NCI-H460 (cell line): ENCODE measurements at places on chromosomes 12 and 14.

DNA sequence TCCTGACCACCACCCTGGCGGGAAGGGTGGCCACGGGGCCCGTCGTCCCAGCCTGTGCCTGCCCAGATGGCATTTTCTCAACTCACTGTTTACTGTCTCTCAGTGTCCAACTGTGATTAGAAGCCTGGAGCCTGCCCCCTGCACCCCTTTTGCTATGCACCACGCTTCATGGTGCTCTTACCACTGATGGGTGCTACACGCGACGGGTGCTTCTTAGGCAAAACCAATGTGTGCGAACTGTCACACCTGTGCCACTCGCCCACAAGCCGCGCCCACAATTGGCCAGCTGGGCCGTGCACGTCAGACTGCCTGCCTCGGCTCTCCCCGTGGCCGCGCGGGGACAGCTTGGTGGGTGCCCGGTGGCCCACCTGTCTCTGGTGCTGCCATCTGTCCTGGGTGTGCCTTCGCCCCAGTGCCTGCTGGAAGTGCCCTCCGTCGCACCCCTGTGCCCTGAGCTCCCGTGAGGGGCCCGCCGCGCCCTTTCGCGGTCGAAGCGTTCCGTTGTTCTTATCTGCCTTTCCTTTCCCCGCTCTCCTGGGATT lies 15.1 kb upstream of the AMN start:
- no peak for DNase-seq

GRCh38 chr12:122079532-122080081 lies 1.1 kb downstream of the MLXIP start:
- no peak for DNase-seq

- DNase-seq, result peak; percentile 21
Measured at GRCh38 chr14:105931808-105932483, 405.6 kb downstream of the TMEM121 start.

GRCh38 chr14:72742118-72742837 lies 151.6 kb downstream of the DPF3 start:
- DNase-seq, result no peak

- no peak for DNase-seq
Measured at GRCh38 chr14:29075761-29076160, 309.2 kb downstream of the FOXG1 start.

- no peak for DNase-seq
Measured at GRCh38 chr12:5884285-5884684, 60.8 kb downstream of the ANO2 start.

DNA sequence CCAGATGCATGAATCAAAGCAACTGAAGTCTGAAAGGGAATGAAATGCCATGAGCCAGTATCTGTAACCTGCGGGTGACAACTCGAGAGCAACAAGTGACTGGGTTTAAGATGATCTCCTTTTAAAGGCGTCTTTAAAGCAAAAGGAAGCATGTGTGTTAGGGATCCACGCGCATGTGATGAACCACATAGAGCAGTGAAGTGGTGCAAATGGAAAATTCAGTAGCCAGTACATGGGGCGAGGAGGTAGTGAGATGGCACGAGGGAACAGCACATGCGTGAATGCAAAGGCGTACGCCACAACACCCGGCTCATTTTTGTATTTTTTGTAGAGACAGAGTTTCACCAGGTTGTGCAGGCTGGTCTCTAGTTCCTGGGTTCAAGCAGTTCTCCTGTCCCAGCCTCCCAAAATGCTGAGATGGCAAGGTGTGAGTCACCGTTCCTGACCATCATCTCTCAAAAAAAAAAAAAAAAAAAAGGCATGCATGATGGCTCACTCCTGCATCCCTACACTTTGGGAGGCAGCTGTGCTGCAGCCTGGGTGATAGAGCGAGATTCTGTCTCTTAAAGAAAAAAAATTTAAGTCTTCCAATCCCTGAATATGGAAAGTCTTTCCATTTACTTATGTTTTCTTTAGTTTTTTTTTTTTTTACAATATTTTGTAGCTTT lies 24.6 kb upstream of the BCL7A start:
- no peak for DNase-seq

DNA sequence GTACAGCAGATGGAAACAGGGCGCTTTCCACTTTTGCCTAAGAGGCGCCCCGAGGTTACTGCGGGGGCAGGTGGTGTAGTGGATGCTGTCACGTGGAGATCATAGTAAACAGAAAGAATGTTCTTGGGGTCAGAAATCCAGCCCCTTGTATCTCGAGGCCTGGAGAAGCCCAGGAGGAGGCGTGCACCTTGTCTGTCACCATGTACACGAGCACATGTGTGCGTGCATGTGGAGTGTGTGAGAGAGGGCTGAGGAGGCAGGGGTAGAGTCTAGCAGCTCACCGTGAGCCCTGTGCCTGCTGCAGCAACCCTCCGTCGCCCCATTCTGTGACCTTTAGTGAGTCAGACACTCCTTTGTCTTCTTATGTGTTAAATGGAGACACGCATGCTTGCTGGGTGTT lies 59.0 kb downstream of the CACNA1C start:
- no peak for DNase-seq

DNA sequence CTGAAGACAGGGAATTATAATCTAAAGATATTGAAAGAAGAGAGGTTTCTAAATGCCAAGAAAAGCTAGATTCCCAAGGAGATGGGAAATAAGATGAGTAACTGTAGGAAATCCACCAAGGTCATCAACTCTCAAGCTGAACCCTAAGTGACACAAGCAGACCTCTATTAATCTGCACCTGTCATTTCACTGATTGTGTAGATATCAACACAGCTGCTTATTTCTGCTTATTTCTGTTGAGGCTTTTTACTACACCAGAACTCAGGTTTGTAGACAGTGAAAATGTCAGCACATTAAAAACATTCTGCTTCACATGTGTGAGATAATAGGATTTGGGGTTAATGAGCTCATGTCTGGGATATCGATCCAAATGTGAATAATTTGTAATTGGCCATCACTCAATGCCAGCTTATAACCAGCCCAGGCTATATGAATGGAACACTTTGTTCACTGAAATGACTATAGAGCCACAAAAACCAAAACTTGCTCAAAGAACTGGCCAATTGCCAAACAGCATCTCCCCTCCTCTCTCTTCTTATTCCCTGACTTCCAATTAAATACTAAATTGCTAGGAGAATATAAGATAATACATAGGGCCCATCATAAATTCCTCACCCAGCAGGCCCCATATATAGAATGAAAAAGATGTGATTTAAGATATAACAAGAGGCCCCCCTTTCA lies 188.7 kb upstream of the ARID2 start:
- DNase-seq, result no peak

DNA sequence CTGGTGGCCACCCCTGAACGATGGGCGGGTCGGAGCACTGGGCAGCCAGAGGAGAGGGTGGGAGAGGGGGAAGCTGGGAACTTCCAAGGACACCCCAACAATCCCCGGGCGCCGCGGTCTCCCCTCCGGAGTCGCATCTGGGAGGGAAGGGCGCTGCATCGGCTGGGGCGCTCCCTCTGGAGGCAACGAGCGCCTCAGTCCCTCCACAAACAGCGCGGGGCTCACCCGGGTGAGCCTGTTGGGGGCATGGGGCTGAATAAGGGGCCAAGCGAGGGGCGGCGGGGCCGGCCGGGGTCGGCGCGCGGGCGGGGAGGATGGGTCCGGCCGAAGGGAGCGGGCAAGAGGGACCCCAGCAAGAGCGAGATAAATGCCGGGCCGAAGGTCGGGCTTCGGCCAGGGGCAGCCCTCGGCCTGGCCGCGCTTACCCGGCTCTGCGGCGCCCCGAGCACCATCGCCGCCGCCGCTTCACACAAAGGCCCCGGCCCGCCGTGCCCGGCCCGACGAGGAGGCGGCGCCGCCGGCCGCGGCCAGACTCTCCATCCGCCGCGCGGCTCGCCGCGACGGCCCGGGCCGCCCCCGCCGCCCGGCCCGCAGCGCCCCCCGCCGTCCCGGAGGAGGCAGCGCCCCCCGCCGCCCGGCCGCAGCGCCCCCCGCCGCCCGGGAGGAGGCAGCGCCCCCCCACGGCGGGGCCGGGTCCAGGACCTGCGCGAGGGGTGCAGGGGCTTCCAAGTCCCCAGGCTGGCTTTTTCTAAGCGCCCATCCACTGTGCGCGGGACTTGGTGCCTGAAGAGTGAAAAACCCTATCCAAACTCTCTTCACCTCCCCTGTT lies at the start of gene ZBTB39:
Gene ZBTB39 (minus strand): TSS at position 567 of the 829 bp plus-strand sequence. CDS start 1,629 bp downstream, outside the sequence.
- DNase-seq, result peak; percentile 49

- no peak for DNase-seq
Measured at GRCh38 chr12:14387219-14387871, 21.9 kb downstream of the ATF7IP start.

- DNase-seq, result no peak
Measured at GRCh38 chr14:81179631-81180030, 41.1 kb downstream of the GTF2A1 start.

- no peak for DNase-seq
Measured at GRCh38 chr12:116547955-116548501, 11.2 kb upstream of the MAP1LC3B2 start.

DNA sequence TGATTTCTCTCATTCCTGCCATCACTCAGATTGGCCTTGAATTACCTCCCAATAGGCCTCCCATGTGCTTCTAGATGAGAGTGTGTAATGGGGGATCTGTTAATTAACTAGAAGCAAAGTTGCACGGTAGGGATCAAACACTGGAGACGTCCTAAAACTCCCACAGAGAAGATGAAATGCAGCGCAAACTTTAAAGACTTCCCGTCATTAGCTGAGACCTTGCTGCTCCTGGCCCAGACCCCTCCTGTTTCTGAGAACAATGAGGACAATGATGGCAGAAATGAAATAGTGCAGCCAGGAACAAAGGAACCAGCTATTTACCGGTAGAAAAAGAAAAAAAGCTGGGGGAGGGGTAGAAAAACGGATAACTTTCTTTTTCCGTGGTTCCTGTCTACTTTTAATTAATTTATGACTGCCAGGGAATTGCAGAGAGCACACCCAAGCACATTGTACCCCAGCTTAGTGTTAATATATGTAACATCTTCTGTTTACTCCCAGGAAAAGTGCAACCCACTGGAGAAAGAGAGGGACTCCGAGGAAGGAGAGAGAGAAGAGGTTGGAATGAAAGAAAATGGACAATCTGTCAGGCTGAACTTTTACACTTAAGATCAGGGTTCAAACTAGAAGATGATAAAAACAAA lies 280.7 kb upstream of the SOX5 start:
- DNase-seq, result no peak

- no peak for DNase-seq
Measured at GRCh38 chr12:23169696-23170013, 544.7 kb downstream of the ETNK1 start.

GRCh38 chr12:109944561-109945359 lies 44.7 kb downstream of the TCHP start:
- DNase-seq, result no peak

- DNase-seq, result no peak
Measured at GRCh38 chr12:68261896-68262295, 8.5 kb upstream of the IL22 start.

- no peak for DNase-seq
Measured at GRCh38 chr12:94404854-94405253, 54.8 kb downstream of the CEP83 start.

GRCh38 chr14:91098591-91098990 lies 15.3 kb upstream of the DGLUCY start:
- no peak for DNase-seq

DNA sequence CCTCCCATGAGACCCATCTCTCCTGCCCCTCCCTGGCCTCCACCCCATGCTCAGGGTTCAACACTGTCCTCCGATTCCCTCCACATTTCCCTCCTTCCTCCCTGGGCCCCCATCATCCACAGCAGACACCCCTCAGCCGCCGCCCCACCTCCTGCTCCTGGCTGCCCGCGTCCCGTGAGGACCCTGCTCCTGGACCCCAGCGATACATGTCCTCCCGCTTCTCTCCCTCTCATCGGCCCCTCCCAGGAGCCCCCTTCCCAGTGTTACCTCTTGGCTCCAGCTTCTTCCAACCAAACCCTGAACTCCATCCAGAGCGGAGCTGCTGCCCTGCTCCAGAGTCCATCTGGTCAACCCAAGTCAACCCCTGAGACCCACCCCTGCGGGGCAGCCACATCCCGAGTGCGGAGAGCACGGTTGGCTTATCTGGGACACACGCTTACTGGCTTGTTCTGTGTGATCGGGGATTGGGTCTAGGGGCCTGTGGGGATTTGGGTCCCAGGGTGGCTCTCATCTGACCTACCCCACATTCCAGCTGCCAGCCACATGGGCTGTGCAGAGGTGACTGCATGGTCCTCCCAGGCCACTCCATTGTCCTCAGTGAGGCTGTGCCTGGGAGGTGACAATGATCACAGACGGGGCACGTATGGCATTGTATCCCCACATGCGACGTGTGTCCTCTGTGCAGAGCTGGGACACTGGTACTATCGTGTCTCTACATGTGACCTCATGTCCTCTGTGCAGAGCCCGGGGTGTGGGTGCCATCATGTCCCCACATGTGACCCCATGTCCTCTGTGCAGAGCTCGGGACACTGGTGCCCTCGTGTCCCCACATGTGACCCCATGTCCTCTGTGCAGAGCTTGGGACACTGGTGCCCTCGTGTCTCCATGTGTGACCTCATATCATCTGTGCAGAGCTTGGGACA lies 333.6 kb downstream of the ADGRD1 start:
- no peak for DNase-seq

DNA sequence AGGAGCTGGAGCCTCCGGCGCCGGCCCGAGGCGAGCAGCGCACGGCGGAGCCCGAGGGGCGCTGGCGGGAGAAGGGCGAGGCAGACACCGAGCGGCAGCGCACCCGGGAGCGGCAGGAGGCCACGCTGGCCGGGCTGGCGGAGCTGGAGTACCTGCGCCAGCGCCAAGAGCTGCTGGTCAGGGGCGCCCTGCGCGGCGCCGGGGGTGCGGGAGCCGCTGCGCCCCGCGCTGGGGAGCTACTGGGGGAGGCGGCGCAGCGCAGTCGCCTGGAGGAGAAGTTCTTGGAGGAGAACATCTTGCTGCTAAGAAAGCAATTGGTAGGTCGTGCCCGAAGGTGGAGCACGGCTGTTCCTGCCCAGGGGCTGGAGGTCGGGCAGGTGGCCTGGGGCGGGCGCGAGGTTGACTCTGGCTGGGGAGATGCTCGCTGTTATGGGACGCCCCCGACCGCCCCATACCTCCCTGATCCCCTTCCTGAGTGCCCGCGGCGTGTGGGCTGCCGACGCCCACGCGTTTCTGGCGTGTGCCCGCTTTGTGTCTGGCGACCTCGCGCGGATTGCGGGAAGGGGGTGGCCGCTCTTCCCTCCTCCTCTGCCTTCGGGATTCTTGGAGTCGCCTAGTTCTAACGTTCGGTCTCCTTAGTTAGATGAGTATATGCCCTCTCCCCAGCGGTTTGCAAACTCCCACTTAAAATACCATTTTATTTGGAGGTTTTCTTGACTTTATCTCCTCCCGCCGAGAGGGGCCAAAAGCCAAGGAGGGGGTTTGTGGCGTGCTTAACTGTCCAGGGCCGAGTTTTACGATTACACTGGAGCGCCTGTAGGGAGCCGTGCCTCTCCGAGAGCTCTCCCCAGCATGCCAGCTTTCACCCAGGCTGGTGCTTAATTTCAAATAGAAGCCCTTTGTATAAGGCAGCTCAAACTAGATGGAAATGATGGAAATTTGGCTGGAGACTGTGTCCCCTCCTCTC lies 752 bp downstream of the DACT1 start:
- no peak for DNase-seq

GRCh38 chr12:47478426-47478825 lies 227.4 kb downstream of the RPAP3 start:
- no peak for DNase-seq
